ENCODE measurements at places on chromosomes 2 and 18. TPM values are rescaled to one million over a fixed set of nuclear protein-coding genes. Genes with fewer than 3 reads are reported as not detected.

SERPINB10 gene
- polyA plus RNA-seq: not detected

GRCh38 chr2:75344146-75344545 lies 144.8 kb upstream of the TACR1 start:
- H3K4me1 ChIP-seq: no peaks in the 10 kb centered on the region
- no peaks in the 10 kb centered on the region for H3K27me3 ChIP-seq
- H3K4me3 ChIP-seq: no peak overlapping the region
- no peak for DNase-seq
- no peaks in the 10 kb centered on the region for H3K36me3 ChIP-seq

GRCh38 chr18:28127228-28127627 lies 49.7 kb downstream of the CDH2 start:
- no peak overlapping the region for H3K4me3 ChIP-seq
- H3K4me1 ChIP-seq: no peaks in the 10 kb centered on the region
- no peak for DNase-seq

METAP1D gene
- 2.7 TPM for polyA plus RNA-seq

MIB1 gene
- 3.8 TPM for polyA plus RNA-seq

DNA sequence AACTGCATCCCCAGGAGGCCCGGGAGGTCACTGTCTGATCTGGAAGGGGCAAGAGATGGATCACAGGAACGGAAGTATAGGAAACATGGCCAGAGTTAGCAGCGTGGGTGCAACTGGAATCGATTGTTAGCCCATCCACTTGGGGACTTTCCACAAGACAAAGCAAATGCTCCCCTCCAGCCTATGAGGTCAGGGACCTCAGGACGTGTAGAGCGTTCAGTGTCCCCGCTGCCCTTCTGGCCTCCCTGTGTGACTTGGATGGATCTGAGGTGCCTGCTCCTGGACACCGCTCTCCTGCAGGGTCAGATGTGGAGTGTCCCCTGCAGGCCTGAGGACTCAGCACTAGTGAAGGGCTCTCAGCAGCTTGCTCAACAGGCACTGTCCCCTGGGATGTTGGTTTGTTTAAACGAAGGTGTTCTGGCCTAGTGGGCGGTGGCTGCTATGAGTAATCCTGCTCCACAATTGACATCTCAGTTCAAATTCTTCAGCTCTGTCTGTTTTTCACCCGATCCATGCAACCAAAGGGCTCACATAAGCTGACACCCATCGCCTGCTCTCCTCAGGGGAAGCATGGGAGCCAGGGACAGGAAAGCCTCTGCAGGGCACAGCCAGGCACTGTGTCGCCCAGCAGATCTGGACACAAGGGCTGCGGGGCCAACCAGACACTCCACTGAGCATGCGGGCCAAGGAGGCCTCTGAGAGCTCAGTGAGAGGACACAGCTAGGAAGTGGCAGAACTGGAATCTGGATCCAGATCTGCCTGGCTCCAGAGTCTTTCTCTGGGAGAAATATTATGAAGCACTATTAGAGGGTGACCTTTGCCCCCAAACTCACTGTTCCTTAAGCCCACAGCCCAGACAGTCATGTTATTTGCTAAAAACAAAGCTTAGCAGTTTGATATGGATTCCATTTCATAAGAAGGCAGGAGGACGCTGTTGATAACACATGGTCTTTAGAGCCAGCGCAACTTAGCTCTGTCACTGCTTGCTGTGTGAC lies 78.5 kb downstream of the RHOB start:
- DNase-seq: no peak
- no peaks in the 10 kb centered on the region for H3K4me1 ChIP-seq
- no peaks in the 10 kb centered on the region for H3K36me3 ChIP-seq
- no peak overlapping the region for H3K27ac ChIP-seq
- no peak overlapping the region for H3K4me3 ChIP-seq

IL18RAP gene
- polyA plus RNA-seq: 14.2 TPM

GRCh38 chr2:75021672-75022071 lies 63.2 kb downstream of the POLE4 start:
- H3K27ac ChIP-seq: no peak overlapping the region
- H3K27me3 ChIP-seq: no peaks in the 10 kb centered on the region
- DNase-seq: no peak
- H3K4me3 ChIP-seq: no peak overlapping the region
- H3K36me3 ChIP-seq: no peaks in the 10 kb centered on the region

GRCh38 chr2:137829251-137829650 lies 135.0 kb upstream of the HNMT start:
- no peak for DNase-seq
- H3K4me1 ChIP-seq: no peaks in the 10 kb centered on the region
- H3K27me3 ChIP-seq: no peaks in the 10 kb centered on the region
- no peak overlapping the region for H3K4me3 ChIP-seq

DNA sequence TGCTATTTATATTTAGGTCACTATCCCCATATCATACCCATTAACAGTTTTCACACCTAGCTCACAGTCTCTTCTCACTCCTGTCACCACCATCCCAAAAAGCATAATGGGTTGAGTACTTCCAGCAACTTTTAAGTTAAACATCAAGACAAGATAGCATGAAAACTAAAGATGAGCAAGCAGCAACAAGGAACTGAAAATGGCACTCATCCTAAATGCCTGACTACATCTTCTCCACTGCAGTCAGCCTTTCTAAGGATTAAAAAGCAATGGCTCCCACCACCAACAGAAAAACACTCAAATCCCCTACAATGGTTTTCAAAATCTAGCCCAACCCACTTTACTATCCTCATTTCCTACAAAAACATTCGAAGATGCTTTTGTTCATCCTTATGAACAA lies 38.2 kb downstream of the CUL3 start:
- peaks cover 13% of the 10 kb centered on the region for H3K4me1 ChIP-seq
- H3K36me3 ChIP-seq: peaks cover 9% of the 10 kb centered on the region
- H3K4me3 ChIP-seq: no peak overlapping the region
- no peaks in the 10 kb centered on the region for H3K27me3 ChIP-seq
- no peak overlapping the region for H3K27ac ChIP-seq

- no peak overlapping the region for H3K4me3 ChIP-seq
- H3K27me3 ChIP-seq: no peaks in the 10 kb centered on the region
- no peak for DNase-seq
- no peak overlapping the region for H3K27ac ChIP-seq
- H3K4me1 ChIP-seq: no peaks in the 10 kb centered on the region
Observed at GRCh38 chr2:45748239-45748638, 96.8 kb downstream of the PRKCE start.

RMND5A gene
- polyA plus RNA-seq: 20.7 TPM

- H3K27ac ChIP-seq: no peak overlapping the region
- H3K27me3 ChIP-seq: no peaks in the 10 kb centered on the region
- H3K36me3 ChIP-seq: peaks cover 9% of the 10 kb centered on the region
- DNase-seq: peak; percentile 12
- no peak overlapping the region for H3K4me3 ChIP-seq
Observed at GRCh38 chr2:23788100-23788499, 138.8 kb downstream of the ATAD2B start.

ASB18 gene
- polyA plus RNA-seq: not detected

- H3K27me3 ChIP-seq: no peaks in the 10 kb centered on the region
- H3K36me3 ChIP-seq: no peaks in the 10 kb centered on the region
- H3K4me3 ChIP-seq: no peak overlapping the region
- H3K4me1 ChIP-seq: no peaks in the 10 kb centered on the region
- H3K27ac ChIP-seq: no peak overlapping the region
Observed at GRCh38 chr2:143801561-143801960, 672.3 kb downstream of the ARHGAP15 start.

DNA sequence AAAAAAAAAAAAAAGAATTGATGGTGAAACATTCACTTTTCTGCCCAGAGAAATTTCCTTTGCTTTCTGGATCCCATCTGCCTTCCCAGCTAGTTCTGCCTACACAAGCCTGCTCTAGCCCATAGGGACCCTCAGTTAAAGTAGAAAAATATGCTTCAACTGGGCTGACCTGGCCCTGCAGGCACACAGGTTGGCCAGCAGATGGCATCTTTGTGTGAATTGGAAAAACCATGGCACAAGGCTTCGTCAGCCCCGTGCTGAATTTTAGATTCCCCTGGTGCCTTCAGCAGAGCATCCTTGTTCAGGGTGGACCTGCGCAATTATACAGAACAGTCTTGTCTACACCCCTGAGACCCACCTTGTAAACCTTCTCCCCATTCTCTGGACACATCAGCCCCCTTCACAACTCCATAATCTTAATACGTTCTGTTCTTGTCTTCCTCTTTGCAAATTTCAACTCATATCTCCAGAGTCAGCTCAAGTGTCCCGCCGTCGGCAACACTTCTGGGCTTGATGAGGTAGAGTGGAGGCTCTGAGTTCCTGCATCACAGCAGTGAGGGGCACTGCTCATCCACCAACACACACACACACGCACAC lies 114.5 kb downstream of the INSIG2 start:
- peak; percentile 26 for DNase-seq
- no peak overlapping the region for H3K4me3 ChIP-seq

DNA sequence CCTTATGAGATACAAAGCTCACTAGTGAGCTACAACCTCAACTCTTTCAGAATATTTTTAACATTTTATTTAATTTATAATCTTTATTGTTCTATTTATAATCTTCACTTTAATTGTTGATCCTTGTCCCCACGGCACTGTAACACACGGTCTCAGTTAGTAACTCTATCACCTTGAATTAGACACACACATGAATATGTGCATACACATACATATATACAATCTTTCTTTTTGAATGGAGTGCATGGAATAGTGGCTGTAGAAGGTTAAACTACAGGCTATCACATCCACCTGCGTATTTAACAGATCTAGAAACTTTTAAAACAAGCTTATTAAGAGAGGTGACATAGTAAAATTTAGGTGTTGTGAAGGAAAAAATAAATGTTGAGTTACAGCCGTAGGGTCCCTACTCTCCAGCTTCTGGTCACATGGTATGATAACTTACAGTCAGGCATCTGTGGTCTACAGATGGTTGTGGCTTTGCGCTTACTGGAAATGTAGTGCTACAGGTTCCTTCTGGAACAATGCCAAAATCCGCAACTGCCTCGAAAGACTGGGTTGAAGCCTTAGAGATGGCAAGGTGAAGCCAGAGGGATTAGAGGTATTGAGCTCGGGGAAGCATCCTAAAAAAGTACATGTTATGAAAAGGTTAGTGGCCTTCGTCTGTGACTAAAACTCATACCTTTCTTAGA lies 1324.1 kb upstream of the SLC39A10 start:
- H3K4me1 ChIP-seq: no peaks in the 10 kb centered on the region
- no peaks in the 10 kb centered on the region for H3K36me3 ChIP-seq
- no peak overlapping the region for H3K27ac ChIP-seq
- no peak overlapping the region for H3K4me3 ChIP-seq

DNA sequence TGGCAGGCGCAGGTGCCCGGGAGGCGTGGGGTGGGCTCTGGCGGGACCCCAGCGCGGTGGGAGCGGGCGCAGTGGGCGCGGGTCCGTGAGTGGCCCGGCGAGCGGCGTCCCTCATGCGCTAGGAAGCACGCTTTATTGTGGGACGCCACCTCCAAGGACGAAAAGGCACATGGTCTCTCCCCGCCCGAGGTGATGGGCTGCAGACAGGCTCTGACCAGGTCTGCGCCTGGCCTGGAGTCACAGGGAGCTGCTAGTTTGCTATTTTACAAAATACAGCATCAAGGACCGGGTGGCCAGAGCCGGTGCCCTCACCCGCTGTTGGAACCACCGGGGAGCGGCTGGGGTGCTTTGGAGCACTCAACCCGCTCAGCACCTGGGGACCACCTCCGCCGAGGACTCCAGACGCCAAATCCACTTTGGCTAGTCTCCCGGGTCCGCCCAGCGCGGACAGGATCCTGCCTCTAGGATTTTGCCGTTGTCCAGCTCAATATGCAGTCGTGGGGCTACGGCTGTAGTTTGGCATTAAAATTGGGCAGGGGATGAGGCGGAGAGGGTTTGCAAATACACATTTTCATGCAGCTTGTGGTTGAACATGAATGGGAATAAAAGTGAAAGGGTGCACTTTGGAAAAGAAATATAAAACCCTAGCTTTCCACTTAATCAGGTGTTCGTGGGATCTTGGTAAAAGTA lies 65.4 kb downstream of the LRRFIP1 start:
- H3K27ac ChIP-seq: peak overlapping the region; percentile 94
- peak overlapping the region; percentile 79 for H3K4me3 ChIP-seq
- no peak for DNase-seq
- H3K27me3 ChIP-seq: no peaks in the 10 kb centered on the region
- H3K4me1 ChIP-seq: peaks cover 77% of the 10 kb centered on the region

ANKRD30BL gene
- not detected for polyA plus RNA-seq

DNA sequence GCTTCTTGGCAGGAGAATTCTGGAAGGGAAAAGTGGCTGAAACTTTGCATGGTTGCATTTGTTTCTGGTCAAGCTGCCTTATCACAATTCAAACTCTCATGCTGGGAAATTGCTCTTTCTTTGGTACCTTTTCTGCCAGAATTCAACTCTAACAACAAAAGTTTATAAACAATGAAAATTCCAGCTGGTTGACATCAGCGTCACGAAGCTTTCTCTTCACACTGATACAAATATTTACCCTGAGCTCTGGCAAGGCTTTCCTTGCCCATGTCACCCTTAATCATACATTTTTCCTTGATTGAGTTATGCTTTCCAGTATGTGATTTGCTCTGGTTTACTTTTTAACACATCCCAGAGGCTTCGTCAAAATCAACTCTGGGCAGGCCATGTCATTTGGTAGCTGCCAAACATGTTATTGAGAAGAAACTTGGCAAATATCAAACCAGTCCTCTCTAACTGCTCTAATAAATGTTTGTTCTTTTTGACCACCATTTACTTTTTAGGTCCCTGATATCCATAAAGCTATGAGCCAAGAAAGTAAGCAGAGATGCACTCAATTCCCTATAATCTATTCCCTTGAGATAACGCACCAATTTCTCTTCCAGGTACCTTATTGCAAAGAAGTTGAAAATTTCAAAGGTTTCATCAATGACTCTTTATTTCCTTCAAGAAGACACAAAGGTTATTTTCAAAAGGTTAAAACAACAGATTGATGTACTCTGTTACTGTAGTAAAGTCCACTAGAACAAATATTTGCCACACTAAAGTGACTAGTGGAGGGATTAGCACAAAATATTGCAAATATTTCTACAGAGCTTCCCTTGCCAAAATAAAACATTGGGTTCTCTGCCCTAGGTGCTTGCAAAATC lies 1241.1 kb upstream of the ZEB2 start:
- DNase-seq: no peak
- H3K4me1 ChIP-seq: no peaks in the 10 kb centered on the region
- no peaks in the 10 kb centered on the region for H3K36me3 ChIP-seq
- H3K27me3 ChIP-seq: no peaks in the 10 kb centered on the region

GRCh38 chr2:133004623-133005022 lies 334.6 kb upstream of the LYPD1 start:
- no peak for DNase-seq
- no peak overlapping the region for H3K27ac ChIP-seq

UGT1A5 gene
- polyA plus RNA-seq: not detected

- no peaks in the 10 kb centered on the region for H3K27me3 ChIP-seq
- DNase-seq: no peak
- H3K4me3 ChIP-seq: no peak overlapping the region
- no peaks in the 10 kb centered on the region for H3K36me3 ChIP-seq
Observed at GRCh38 chr2:28173377-28173776, 219.3 kb upstream of the FOSL2 start.
